ENCODE measurements at places on chromosomes 2 and 18. TPM values are rescaled to one million over a fixed set of nuclear protein-coding genes. Genes with fewer than 3 reads are reported as not detected.

DNA sequence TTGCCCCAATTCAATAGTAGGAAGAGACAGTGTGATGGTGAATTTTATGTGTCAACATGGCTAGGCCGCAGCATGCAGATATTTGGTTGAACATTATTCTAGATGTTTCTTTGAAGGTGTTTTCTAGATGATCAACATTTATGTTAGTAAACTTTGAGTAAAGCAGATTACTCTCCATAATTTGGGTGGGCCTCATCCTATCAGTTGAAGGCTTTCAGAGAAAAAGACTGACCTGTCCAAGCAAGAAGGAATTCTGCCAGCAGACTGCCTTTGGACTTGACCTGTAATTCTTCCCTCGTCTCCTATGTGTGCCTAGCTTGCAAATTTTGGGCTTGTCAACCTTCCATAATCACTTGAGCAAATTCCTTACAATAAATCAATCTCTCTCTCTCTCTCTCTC lies 8.3 kb upstream of the GRP start:
- no peak for DNase-seq
- no peak overlapping the region for H3K4me3 ChIP-seq
- H3K4me1 ChIP-seq = no peaks in the 10 kb centered on the region
- H3K27me3 ChIP-seq = peaks cover 25% of the 10 kb centered on the region

DNA sequence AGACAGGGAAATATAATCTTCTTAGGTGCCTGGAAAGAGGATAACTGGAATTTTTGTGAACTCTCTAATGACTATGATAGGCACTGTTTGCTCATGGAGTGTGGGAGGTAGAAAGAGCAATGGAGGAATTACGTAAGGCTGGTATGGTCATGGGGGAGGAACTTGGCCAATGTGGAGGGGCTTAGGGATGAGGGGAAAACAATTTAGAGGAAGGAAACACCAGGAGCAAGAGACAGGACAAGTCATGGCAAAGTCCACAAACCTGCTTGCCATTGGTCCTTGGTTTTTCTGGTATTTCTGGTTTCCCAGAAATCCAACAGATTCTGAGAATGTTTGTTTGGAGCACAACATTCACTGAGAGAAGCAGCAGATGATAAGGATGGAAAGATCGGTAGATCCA lies 274.2 kb downstream of the DYSF start:
- H3K4me1 ChIP-seq = no peaks in the 10 kb centered on the region
- no peaks in the 10 kb centered on the region for H3K36me3 ChIP-seq
- no peak for DNase-seq
- H3K4me3 ChIP-seq = no peak overlapping the region
- no peak overlapping the region for H3K27ac ChIP-seq

The CCDC142 gene
- 15.0 TPM for total RNA-seq

The NCL gene
- 1,077 TPM for total RNA-seq

The CD8B gene
- 0.47 TPM for total RNA-seq

- DNase-seq = no peak
- no peak overlapping the region for H3K4me3 ChIP-seq
- no peaks in the 10 kb centered on the region for H3K27me3 ChIP-seq
- H3K4me1 ChIP-seq = peaks cover 23% of the 10 kb centered on the region
- H3K36me3 ChIP-seq = peaks cover 9% of the 10 kb centered on the region
- H3K27ac ChIP-seq = no peak overlapping the region
Observed at GRCh38 chr2:172464400-172465129, 37.2 kb downstream of the ITGA6 start.

DNA sequence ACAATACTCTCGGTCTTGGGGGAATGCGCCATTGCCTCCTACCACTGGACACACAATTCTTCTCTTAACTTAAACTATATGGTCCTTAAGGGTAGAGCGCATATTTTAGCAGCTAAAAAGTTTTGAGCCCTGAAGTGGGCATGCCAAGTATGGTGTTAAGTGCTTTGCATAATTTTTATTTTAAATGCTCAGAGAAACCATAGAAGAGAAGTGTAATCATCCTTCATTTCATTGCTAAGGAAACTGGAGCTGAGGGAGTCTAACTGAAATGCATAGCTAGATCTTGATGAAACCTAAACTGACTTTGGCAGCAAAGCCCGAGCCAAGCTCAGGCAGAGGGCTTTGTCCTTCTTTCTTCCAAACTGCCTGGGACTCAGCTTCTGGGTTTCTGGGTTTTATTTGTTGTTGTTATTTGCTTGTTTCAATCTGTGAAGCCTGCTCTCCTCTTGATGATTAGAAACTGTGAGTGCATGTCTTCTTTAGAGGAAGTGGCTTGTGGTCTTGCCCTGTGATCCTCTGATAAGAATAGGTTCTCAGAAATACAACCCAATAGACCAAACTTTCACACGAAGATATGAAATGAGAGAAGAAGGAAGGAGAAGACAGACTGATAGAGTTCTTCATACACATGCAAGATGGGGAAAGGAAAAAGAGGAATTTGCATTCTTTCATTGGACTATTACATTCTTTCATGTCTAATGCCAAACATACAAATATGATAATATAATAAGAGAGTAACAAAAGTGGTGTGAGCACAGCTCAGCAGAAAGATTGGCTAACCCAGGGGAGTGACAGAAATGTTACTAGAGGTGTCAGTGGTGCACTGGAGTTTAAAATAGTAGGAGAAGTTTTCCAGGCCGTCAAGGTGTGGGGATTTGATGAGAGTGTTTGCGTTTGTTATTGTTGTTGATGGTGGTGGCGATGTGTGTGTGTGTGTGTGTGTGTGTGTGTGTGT lies 7.5 kb upstream of the RNF144A start:
- no peak for DNase-seq
- H3K4me1 ChIP-seq = peaks cover 9% of the 10 kb centered on the region
- H3K27me3 ChIP-seq = peaks cover 5% of the 10 kb centered on the region
- H3K27ac ChIP-seq = no peak overlapping the region
- no peak overlapping the region for H3K4me3 ChIP-seq

The SRBD1 gene
- 20.6 TPM for total RNA-seq

GRCh38 chr18:28831476-28831875 lies 654.5 kb upstream of the CDH2 start:
- no peak for DNase-seq
- no peaks in the 10 kb centered on the region for H3K27me3 ChIP-seq
- no peaks in the 10 kb centered on the region for H3K36me3 ChIP-seq
- no peaks in the 10 kb centered on the region for H3K4me1 ChIP-seq
- H3K4me3 ChIP-seq = no peak overlapping the region

DNA sequence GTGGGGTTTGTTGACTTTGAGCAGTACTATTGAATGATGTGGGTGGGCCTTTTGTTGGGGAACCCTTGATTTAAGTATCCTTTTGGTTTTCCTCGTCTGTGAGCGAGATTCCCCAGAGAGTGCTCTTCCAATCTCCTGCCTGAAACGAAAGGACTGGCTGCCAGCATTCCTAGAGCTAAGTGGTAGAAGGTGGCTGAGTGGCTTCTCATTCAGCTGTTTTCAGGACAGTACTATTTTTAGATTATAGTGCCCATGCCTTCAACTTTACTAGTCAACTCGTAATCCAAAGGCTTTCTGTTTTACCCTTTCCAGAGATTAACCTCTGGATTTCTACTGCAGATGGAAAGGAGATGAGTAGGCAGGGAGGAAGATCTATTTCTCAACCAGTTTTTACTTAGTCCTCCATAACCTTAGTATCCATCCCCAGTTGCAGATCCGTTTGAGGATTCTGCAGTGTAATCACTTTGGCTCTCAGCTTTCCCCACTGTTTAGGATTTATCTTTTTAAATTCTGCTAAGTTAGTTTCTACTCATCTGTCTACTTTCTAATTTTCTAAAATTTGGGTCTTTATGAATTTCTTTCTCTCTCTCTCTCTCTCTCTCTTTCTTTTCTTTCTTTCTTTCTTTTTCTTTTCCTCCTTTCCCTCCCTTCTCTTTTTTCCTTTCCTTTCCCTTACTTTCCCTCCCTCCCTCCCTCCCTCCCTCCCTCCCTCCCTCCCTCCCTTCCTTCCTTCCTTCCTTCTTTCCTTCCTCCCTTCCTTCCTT lies 9.2 kb downstream of the SLC4A1AP start:
- no peak overlapping the region for H3K4me3 ChIP-seq
- no peak overlapping the region for H3K27ac ChIP-seq
- no peak for DNase-seq
- peaks cover 33% of the 10 kb centered on the region for H3K36me3 ChIP-seq

The DSG3 gene
- total RNA-seq = 0.05 TPM

DNA sequence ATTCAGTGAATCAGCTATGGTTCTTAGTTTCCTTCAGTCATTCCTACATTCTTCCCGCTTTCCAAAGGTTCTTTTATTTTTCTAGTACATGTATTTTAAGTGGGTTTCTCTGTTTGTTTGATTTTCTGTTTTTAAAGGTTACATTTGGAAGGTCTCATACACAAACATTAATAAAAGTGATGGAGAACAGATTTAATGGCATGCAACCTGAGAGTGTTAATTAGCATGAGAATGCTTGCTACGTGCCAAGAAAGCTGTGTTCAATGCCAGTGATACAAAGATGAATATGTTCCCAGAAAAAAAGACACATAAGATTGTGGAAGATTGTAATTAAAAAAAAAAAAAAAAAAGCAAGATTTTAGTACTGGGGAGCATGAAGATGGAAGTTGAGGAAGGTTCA lies 61.8 kb upstream of the CDC42EP3 start:
- no peak for DNase-seq
- H3K27ac ChIP-seq = no peak overlapping the region
- no peaks in the 10 kb centered on the region for H3K27me3 ChIP-seq
- H3K4me3 ChIP-seq = no peak overlapping the region

DNA sequence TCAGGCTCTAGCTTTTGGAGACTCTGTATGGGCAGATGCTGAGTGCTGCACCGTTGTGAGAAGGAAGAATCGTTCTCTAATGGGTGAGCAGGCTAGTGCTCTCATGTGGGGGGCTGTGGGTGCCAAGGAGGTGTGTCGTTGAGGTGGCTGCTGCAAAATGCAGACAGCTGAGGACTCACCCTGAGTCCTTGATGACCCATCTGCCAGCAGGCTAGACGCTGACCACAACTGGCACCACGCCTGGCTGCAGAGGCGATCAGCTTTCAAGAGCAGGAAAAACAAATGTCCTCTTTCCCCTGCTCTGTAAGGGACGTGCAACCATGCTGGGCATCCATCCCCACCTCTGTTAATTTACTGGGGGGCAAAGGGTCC lies 48.2 kb downstream of the HAUS1 start:
- H3K27me3 ChIP-seq = no peaks in the 10 kb centered on the region
- H3K4me3 ChIP-seq = peak overlapping the region; percentile 20
- H3K4me1 ChIP-seq = peaks cover 53% of the 10 kb centered on the region
- no peak overlapping the region for H3K27ac ChIP-seq
- H3K36me3 ChIP-seq = no peaks in the 10 kb centered on the region

The RFTN2 gene
- not detected for total RNA-seq

The ACMSD gene
- not detected for total RNA-seq

GRCh38 chr2:182077023-182077422 lies 91.4 kb downstream of the PPP1R1C start:
- H3K4me1 ChIP-seq = peaks cover 12% of the 10 kb centered on the region
- H3K27me3 ChIP-seq = no peaks in the 10 kb centered on the region
- no peak for DNase-seq
- H3K27ac ChIP-seq = peak overlapping the region; percentile 26
- H3K4me3 ChIP-seq = no peak overlapping the region
- H3K36me3 ChIP-seq = no peaks in the 10 kb centered on the region

GRCh38 chr18:27695503-27695902 lies 481.4 kb downstream of the CDH2 start:
- no peaks in the 10 kb centered on the region for H3K27me3 ChIP-seq
- no peaks in the 10 kb centered on the region for H3K4me1 ChIP-seq
- H3K4me3 ChIP-seq = no peak overlapping the region
- no peak overlapping the region for H3K27ac ChIP-seq
- H3K36me3 ChIP-seq = no peaks in the 10 kb centered on the region

DNA sequence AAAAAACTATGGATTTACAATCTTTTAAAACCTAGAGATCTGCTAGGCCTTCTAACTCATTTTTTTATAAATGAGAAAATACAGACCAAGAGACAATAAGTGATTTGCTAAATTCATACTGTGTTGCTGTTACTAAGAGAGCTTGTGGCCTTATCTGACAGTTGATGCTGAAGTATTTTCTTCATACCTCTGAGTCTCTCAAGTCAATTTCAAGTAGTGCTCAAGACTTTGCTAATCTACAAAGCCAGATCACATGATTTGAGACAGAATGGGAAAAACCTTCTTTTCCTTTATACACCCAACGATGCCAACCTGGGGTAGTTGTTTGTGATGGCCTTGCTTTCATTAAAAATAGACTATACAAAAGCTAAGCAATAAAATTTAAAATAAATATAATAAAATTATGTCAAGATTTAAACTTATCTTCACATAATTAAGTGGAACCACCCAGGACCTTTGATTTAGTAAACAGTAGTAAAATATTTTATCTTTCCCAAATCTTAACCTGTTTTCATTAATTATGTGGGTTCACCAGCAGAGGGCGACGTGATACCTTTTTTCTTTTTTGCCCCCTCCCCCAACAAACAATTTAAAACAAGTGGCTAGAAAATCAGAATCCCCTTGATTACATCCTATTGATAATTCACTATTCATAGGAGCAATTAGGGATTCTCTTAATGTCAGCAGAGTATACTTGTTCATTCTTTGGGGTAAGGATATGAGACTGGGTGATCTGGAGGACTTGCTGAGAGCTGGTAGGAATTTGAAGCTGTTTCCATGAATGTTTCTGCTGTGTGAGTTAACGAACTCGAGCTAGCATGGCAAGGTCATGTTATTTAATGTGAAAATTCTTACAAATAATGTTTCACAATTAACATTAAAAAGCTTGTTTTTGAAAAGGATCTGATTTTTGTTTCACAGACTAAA lies 49.6 kb upstream of the SLC5A7 start:
- no peaks in the 10 kb centered on the region for H3K27me3 ChIP-seq
- no peaks in the 10 kb centered on the region for H3K36me3 ChIP-seq
- no peak for DNase-seq
- H3K27ac ChIP-seq = no peak overlapping the region
- no peak overlapping the region for H3K4me3 ChIP-seq

The TUBA3E gene
- not detected for total RNA-seq

The THOC1 gene
- total RNA-seq = 26.0 TPM

DNA sequence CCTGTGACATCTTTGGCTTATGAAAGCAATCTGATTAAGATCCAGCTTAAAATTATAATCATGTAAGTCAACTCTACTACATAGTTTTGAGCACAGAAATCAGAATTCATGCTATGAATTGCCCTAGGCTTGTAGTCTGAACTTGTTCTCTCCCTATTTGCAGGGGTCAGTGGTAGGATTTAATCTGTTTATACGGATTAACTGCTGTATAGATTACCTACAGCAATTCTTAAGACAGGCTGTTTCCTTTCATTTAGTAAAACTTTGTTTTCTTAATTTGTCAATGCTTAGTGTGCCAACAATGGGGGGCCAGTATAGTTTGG lies 287.9 kb downstream of the PDE11A start:
- DNase-seq = no peak
- H3K4me1 ChIP-seq = no peaks in the 10 kb centered on the region
- no peaks in the 10 kb centered on the region for H3K27me3 ChIP-seq
- no peak overlapping the region for H3K27ac ChIP-seq
- H3K36me3 ChIP-seq = no peaks in the 10 kb centered on the region

DNA sequence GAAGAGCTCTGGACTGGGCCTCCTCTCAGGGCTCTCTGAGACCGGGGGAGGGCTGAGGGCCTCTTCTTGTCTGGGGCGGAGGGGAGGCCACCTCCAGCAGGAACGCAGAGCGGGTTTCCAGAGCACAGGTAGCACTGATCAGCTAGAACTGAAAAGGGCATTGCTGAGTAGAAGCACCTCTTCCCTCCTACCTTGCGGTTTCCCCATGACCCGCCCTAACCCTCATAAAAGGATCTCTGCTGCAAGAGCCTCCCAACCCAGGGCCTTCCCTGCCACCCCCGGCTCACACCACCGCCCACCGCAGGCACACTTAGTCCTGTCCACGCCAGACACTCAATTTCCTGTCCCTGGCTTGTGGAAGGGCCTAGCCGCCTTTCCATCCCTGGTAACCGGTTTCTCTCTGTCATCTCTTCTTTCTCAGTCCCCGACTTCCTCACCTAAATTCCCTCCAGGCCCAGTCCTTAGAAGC lies 966 bp downstream of the ADCY3 start:
- no peaks in the 10 kb centered on the region for H3K36me3 ChIP-seq
- H3K27me3 ChIP-seq = no peaks in the 10 kb centered on the region
- H3K4me3 ChIP-seq = peak overlapping the region; percentile 81
- peaks cover 5% of the 10 kb centered on the region for H3K4me1 ChIP-seq

Data from HCT116 (cell line).